ENCODE measurements at places on chromosomes 1 and 21. TPM values are rescaled to one million over a fixed set of nuclear protein-coding genes. Genes with fewer than 3 reads are reported as not detected.

GRCh38 chr1:41935226-41935625 lies 16.5 kb upstream of the HIVEP3 start:
- DNase-seq = no peak

DNA sequence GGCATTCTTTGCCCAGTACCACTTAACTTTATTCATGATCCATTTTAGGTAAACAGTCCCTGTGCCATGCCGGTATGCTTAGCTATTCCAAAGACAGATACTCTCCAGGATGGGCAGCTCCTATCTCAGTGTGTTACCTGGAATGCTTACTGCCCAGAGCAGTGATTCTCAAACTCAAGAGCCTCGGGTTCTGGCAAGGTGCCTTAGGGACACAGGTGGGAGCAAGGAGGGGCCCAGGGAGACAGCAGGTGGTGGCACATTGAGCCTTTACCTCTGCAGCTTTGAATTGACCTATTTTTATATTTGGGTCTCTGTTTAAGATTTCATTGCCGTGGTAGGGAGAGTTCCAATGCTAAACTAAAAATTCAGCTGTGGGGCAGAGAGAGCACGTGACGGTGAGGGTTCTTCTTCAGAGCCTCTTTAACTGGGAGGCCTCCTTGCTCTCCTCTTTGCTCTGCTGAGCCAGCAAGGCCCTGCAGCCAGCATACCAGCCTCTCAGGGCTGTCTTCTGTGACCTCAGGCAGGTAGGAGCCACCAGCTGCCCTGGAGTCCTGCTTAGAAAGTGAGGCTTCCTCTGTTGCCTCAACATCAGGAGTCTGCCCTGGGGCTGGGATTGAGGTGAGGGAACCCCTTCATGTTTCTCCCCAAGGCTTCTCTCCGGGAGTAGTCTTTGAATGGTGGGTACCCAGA lies 20.2 kb downstream of the PHGDH start:
- no peak for DNase-seq

- DNase-seq = no peak
These were observed 121.6 kb downstream of the PLPPR4 start for GRCh38 chr1:99385852-99386251.

- no peak for DNase-seq
These were observed 1240.7 kb downstream of the BRINP3 start for GRCh38 chr1:189237008-189237407.

DNA sequence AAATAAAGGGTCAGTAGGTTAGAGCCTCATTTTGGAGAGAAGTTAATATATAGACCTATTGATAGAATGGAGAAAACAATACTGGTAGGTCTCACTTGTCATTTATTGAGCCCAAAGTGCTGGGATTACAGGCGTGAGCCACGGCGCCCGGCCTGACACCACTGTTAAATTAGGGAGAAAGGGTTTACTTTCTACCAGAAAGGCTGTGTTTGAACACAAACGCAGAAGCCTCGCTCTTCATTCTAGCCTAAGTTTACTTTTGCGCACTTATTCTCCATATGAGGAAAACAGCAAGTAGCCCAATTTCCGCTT lies 710 bp upstream of the PRPF3 start:
- DNase-seq = no peak

DNA sequence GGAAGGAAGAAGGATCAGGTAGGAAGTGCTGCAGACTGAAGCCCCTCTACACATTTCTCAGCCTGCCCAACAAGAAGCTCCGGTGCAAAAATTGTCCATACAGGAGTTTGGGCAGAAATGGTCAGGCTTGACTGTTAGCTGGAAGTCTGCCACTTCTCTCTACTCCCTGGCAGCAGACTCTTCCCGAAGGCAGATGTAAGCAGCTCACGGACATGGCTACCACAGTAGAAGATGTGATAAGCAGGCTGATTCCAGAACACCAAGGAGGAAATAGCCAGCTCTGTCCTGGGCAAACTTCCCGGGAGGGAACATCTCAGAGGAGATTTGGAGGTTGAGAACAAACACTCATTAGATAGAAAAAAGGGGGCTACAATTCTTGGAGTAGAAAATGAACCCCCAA lies 52.6 kb downstream of the TRABD2B start:
- no peak for DNase-seq

- no peak for DNase-seq
These were observed 1967.6 kb downstream of the MRPL39 start for GRCh38 chr21:23639721-23640120.

- no peak for DNase-seq
These were observed 10.4 kb downstream of the RNF19B start for GRCh38 chr1:32954168-32954567.

Gene BNIPL
- 5.9 TPM for polyA plus RNA-seq

Gene COL6A1
- 290 TPM for polyA plus RNA-seq

Gene TRABD2B
- polyA plus RNA-seq = 4.5 TPM

Gene GCSAML
- 0.81 TPM for polyA plus RNA-seq

Gene KRTAP19-2
- polyA plus RNA-seq = not detected

Gene PRKAA2
- 3.3 TPM for polyA plus RNA-seq

All from right lung (tissue), 10 donors.